ENCODE measurements at places on chromosomes 2 and 18.

GRCh38 chr2:217449444-217449843 lies 553.4 kb downstream of the TNS1 start:
- H3K27ac ChIP-seq = no peak overlapping the region
- H3K36me3 ChIP-seq = no peaks in the 10 kb centered on the region
- H3K27me3 ChIP-seq = no peaks in the 10 kb centered on the region
- no peak for DNase-seq

- H3K27me3 ChIP-seq = no peaks in the 10 kb centered on the region
- H3K4me1 ChIP-seq = peaks cover 67% of the 10 kb centered on the region
- DNase-seq = no peak
- H3K36me3 ChIP-seq = no peaks in the 10 kb centered on the region
- H3K4me3 ChIP-seq = no peak overlapping the region
- H3K27ac ChIP-seq = no peak overlapping the region
Measured at GRCh38 chr2:236553522-236553921, 16.1 kb upstream of the ACKR3 start.

GRCh38 chr2:239927424-239927981 lies 97.6 kb downstream of the NDUFA10 start:
- H3K27ac ChIP-seq = no peak overlapping the region
- H3K36me3 ChIP-seq = no peaks in the 10 kb centered on the region
- H3K4me1 ChIP-seq = peaks cover 4% of the 10 kb centered on the region
- no peak overlapping the region for H3K4me3 ChIP-seq
- no peak for DNase-seq
- no peaks in the 10 kb centered on the region for H3K27me3 ChIP-seq

DNA sequence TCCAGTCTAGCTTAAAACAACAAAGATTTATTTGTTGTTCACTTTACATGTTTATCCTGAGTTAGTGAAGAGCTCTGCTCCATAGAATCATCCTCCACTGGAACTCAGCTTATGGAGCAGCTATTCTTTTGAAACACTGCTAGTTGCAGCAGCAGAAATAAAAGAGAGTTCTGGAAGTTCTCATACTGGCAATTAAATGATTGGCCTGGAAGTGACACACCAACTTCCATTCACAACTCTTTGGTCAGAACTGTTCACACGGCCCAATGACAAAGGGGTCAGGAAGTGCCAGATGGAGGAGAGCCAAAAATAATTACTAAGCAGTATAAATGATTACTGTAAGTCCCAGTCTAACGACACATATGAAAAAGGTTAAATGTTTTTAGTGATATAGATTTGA lies 39.1 kb downstream of the FBXO11 start:
- peaks cover 17% of the 10 kb centered on the region for H3K36me3 ChIP-seq
- H3K27me3 ChIP-seq = no peaks in the 10 kb centered on the region
- peaks cover 27% of the 10 kb centered on the region for H3K4me1 ChIP-seq
- peak; percentile 73 for DNase-seq
- H3K4me3 ChIP-seq = no peak overlapping the region

- H3K4me3 ChIP-seq = no peak overlapping the region
- no peak overlapping the region for H3K27ac ChIP-seq
- peak; percentile 12 for DNase-seq
- H3K27me3 ChIP-seq = no peaks in the 10 kb centered on the region
Measured at GRCh38 chr2:103161456-103162289, 399.8 kb downstream of the TMEM182 start.

- peaks cover 8% of the 10 kb centered on the region for H3K27me3 ChIP-seq
- peak; percentile 48 for DNase-seq
- H3K4me1 ChIP-seq = peaks cover 11% of the 10 kb centered on the region
- H3K36me3 ChIP-seq = no peaks in the 10 kb centered on the region
Measured at GRCh38 chr2:164620873-164621763, at the start of gene GRB14. TSS of gene GRB14 (minus strand) at chr2:164621482. CDS start at chr2:164621309, 173 bp downstream.
